ENCODE measurements at places on chromosomes 7 and 10.

GRCh38 chr10:70599791-70600190 is 2.8 kb downstream of the PRF1 start:
- no peak overlapping the region for H3K27ac ChIP-seq
- DNase-seq: no peak
- H3K36me3 ChIP-seq: no peaks in the 10 kb centered on the region

GRCh38 chr7:117654780-117655179 is 175.0 kb downstream of the CFTR start:
- DNase-seq: no peak
- no peak overlapping the region for H3K27ac ChIP-seq
- no peaks in the 10 kb centered on the region for H3K4me1 ChIP-seq
- H3K27me3 ChIP-seq: no peaks in the 10 kb centered on the region
- no peak overlapping the region for H3K4me3 ChIP-seq

- H3K4me3 ChIP-seq: no peak overlapping the region
- 0 out of 2 replicates have a peak, but pooled peaks cover 3% of the 10 kb centered on the region for H3K36me3 ChIP-seq
- H3K27me3 ChIP-seq: no peaks in the 10 kb centered on the region
- DNase-seq: no peak
- H3K4me1 ChIP-seq: peaks cover 40% of the 10 kb centered on the region
These were observed 4.4 kb downstream of the HIPK2 start for GRCh38 chr7:139773371-139773770.

DNA sequence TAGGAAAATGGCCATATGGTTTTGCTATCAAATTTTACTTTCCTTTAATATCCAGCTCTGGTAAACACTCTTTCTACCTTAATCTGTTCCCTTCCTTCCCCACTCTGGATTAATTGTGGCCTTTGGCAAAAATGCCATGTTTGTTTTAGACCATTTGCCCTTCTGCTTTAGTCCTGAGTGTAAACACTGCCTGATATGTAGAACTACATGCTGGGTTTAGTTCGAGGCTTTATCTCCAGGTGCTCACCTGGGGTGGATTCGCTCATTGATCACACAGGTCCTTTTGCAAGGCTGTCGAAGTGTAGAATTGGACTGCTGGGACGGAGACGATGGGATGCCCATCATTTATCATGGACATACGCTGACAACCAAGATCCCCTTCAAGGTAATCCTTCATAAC is 94.1 kb downstream of the NOC3L start:
- no peak overlapping the region for H3K27ac ChIP-seq
- no peak overlapping the region for H3K4me3 ChIP-seq
- no peak for DNase-seq
- no peaks in the 10 kb centered on the region for H3K4me1 ChIP-seq

DNA sequence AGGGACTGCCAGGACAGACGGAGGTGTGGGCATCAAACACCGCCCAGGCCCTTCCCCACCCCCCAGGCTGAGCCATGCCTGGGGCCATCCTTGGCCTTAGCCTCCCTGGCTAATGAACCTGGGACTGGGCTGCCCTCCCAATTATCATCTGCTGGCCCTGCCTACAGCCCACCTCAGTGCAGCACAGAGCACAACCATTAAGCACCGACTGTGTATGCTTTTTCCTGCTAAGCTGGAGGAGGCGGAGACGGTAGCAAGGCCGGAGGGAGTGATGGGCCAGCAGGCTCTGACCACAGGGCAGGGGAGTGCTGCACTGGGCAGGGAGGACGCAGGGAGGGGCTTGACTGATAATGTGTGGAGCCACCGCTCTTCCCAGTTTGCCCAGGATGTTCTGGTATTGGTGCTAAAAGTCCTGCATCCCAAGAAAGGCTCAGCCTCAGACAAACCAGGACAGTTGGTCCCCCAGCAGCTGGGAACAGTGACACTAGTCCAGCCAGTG is 72.0 kb downstream of the C10orf143 start:
- no peak for DNase-seq
- H3K4me3 ChIP-seq: no peak overlapping the region
- no peaks in the 10 kb centered on the region for H3K4me1 ChIP-seq
- no peaks in the 10 kb centered on the region for H3K36me3 ChIP-seq
- H3K27me3 ChIP-seq: no peaks in the 10 kb centered on the region

GRCh38 chr7:9582824-9583223 is 1149.4 kb downstream of the NXPH1 start:
- H3K4me3 ChIP-seq: no peak overlapping the region
- H3K36me3 ChIP-seq: no peaks in the 10 kb centered on the region
- no peaks in the 10 kb centered on the region for H3K27me3 ChIP-seq
- no peaks in the 10 kb centered on the region for H3K4me1 ChIP-seq
- DNase-seq: no peak

GRCh38 chr10:21808550-21808949 is 195.0 kb downstream of the DNAJC1 start:
- H3K27ac ChIP-seq: no peak overlapping the region
- no peaks in the 10 kb centered on the region for H3K4me1 ChIP-seq
- DNase-seq: no peak
- no peaks in the 10 kb centered on the region for H3K36me3 ChIP-seq
- H3K4me3 ChIP-seq: no peak overlapping the region
- no peaks in the 10 kb centered on the region for H3K27me3 ChIP-seq

DNA sequence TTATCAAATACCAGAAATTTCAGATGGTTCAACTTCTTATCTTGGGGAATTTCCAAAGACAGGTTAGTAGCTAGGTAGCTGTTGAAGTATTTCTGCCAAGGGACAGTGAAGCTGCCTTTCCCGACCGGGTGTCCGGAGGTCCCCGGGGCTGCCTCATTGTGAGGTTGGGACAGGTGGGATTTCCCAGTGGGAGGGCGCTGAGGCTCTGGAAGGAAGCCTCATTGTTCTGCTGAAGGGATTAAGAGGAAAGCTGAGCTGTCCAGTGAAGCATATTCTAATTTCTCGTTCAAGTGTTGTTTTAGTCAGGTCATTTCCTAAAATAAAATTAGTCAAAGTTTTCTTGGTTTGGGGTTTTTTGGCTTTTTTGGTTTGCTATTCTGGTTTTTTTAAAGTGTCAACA is 244.2 kb downstream of the MGMT start:
- H3K27ac ChIP-seq: no peak overlapping the region
- H3K27me3 ChIP-seq: no peaks in the 10 kb centered on the region
- DNase-seq: no peak
- no peak overlapping the region for H3K4me3 ChIP-seq
- H3K36me3 ChIP-seq: no peaks in the 10 kb centered on the region
- no peaks in the 10 kb centered on the region for H3K4me1 ChIP-seq

DNA sequence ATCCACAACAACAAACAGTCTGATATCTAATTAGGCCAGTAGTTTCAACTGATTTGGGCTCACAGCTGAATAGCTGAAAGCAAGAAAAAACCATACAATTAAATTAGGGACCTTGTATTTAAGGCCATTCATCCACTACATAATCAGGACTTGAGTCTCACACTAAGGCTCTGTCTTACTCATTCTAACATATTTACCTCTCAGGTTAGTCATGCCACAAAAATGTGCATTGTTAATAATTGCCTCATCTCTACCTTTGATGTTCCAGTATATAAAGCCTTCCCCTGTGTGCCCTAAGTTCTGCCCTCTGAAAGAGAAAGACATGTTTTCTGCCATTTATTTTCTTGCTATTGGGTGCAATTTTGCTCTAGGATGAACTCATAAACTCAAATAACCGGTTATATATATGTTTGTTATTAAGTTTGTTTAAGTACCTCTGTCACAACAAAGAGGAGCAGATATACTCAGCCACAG is 5.3 kb upstream of the C1GALT1 start:
- peak overlapping the region; percentile 56 for H3K4me3 ChIP-seq
- H3K36me3 ChIP-seq: no peaks in the 10 kb centered on the region
- H3K4me1 ChIP-seq: peaks cover 38% of the 10 kb centered on the region
- peak overlapping the region; percentile 83 for H3K27ac ChIP-seq
- peak; percentile 84 for DNase-seq

GRCh38 chr7:37524797-37525196 is 76.1 kb upstream of the ELMO1 start:
- H3K27me3 ChIP-seq: no peaks in the 10 kb centered on the region
- no peak overlapping the region for H3K27ac ChIP-seq
- no peaks in the 10 kb centered on the region for H3K36me3 ChIP-seq
- no peak overlapping the region for H3K4me3 ChIP-seq
- H3K4me1 ChIP-seq: no peaks in the 10 kb centered on the region
- DNase-seq: no peak

DNA sequence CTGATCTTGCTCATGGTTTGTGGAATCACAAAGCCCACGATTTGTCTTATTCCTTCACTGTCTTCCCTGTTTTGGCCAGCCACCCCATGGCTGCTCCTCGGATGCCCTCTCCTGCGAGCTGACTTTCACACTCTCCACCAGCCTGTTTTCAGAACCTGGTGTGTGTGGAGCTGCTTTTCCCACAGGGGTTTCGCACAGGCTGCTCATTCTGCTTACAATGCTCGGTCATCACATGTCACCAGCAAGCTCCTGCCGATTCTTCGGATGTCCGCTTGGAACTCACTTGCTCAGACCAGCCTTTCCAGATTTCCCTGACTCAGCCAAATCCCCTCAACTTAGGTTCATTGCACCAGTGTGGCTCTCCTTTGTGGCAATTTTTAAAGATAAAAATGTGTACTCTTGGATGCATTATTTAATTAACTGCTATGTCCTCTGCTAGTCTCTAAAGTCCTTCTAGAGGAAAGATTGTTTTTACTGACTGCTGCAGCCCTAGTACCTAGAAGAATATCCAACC is 1018.6 kb upstream of the LRRTM3 start:
- no peak for DNase-seq
- H3K36me3 ChIP-seq: no peaks in the 10 kb centered on the region
- no peaks in the 10 kb centered on the region for H3K27me3 ChIP-seq
- H3K27ac ChIP-seq: no peak overlapping the region
- no peaks in the 10 kb centered on the region for H3K4me1 ChIP-seq

- no peak overlapping the region for H3K27ac ChIP-seq
- DNase-seq: peak; percentile 57
- no peak overlapping the region for H3K4me3 ChIP-seq
- no peaks in the 10 kb centered on the region for H3K36me3 ChIP-seq
- H3K27me3 ChIP-seq: 0 out of 2 replicates have a peak, but pooled peaks cover 3% of the 10 kb centered on the region
These were observed 13.4 kb upstream of the RASSF4 start for GRCh38 chr10:44946205-44946604.

DNA sequence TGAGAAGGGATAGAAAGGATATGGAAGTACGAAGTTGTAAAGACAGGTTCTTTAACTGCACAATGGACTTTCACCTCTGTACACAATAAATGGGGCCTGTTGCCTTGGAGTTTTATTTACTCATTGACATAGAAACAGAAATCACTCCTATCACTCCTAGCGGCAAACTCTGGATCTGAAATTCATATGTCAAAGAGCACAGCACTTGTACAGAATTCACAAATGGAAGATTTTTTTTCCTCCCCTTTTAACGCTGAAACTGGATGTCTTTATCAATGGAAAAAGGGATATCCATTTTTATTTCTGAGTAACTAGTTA is 18.2 kb downstream of the NT5C3A start:
- H3K27me3 ChIP-seq: no peaks in the 10 kb centered on the region
- DNase-seq: no peak
- no peaks in the 10 kb centered on the region for H3K36me3 ChIP-seq
- H3K4me3 ChIP-seq: no peak overlapping the region

DNA sequence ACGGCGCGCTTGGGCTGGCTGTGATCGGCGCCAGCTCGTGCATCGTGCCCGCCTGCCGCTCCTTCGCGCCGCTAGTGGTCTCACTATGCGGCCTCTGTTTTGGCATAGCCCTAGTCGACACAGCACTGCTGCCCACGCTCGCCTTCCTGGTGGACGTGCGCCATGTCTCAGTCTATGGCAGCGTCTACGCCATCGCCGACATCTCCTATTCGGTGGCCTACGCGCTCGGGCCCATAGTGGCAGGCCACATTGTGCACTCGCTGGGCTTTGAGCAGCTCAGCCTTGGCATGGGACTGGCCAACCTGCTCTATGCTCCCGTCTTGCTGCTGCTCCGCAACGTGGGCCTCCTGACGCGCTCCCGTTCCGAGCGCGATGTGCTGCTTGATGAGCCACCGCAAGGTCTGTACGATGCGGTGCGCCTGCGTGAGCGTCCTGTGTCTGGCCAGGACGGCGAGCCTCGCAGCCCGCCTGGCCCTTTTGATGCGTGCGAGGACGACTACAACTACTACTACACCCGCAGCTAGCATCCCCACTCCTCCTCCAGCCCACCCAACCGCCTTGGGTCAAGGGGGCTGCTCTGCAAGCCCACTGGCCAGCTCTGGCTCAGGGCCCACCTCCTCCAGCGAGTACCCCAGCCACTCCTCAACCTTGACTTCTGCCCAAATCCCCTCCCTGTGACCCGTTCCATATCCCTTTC is 1.9 kb downstream of the SLC18A3 start:
- no peak overlapping the region for H3K27ac ChIP-seq
- peaks cover 85% of the 10 kb centered on the region for H3K27me3 ChIP-seq
- H3K4me1 ChIP-seq: no peaks in the 10 kb centered on the region
- no peak for DNase-seq

DNA sequence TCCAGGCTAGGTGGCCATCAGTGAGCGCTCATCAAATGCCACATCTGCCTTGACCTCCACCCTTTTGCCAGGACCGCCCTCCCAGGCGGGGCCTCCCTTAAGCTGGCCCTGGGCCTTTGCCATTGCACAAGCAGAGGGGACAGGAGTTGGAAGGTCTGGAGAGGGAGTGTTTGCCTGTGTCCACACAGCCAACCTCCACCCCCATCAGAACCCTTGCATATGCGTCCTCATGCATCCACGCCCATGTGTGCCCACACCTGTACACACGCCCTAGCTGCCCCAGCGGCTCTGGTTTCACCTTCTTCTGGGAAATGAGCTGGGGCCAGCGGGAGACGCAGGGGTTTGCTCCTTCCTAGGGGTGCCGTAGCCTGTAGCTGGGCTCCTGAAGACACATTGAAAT is 64.0 kb downstream of the NEURL1 start:
- H3K27me3 ChIP-seq: peaks cover 21% of the 10 kb centered on the region
- no peaks in the 10 kb centered on the region for H3K4me1 ChIP-seq
- H3K4me3 ChIP-seq: no peak overlapping the region

DNA sequence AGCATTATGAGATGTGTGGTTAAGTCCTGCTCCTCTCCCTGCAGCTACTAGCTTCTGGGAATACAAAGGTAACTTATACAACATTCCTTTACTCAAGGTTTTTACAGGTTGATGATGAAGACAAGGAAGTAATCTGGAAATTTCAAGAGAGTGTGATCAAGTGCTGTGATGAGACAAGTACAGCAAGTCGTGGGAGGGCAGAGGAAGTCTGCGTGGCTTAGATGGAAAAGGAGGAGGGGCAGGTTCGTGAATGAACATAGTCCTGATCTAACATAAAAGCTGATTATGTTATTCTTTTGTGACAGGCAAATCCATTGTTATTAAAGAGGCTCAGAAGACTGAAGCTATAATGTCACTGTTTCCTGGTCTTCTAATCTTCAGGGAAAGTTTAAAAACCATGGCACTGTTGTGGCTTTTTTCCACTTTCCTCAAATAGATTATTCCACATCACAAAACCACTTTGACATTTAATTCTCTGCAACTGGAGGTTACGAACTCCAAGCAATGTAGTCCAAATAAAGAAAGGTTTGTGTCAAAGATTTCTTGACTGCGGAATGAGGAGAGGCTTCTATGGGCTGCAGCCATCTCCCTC is 84.1 kb downstream of the CPXM2 start:
- H3K27ac ChIP-seq: peak overlapping the region; percentile 95
- H3K27me3 ChIP-seq: no peaks in the 10 kb centered on the region
- peak; percentile 23 for DNase-seq
- H3K36me3 ChIP-seq: no peaks in the 10 kb centered on the region

- no peak overlapping the region for H3K27ac ChIP-seq
- no peaks in the 10 kb centered on the region for H3K4me1 ChIP-seq
- H3K4me3 ChIP-seq: no peak overlapping the region
These were observed 537.8 kb upstream of the AUTS2 start for GRCh38 chr7:69060516-69060915.

- no peak overlapping the region for H3K4me3 ChIP-seq
- DNase-seq: no peak
- no peaks in the 10 kb centered on the region for H3K27me3 ChIP-seq
These were observed 145.9 kb downstream of the GFRA1 start for GRCh38 chr10:116126954-116127695.

Data from GM23248 (cell line).